ENCODE measurements at places on chromosomes 1 and 21.

DNA sequence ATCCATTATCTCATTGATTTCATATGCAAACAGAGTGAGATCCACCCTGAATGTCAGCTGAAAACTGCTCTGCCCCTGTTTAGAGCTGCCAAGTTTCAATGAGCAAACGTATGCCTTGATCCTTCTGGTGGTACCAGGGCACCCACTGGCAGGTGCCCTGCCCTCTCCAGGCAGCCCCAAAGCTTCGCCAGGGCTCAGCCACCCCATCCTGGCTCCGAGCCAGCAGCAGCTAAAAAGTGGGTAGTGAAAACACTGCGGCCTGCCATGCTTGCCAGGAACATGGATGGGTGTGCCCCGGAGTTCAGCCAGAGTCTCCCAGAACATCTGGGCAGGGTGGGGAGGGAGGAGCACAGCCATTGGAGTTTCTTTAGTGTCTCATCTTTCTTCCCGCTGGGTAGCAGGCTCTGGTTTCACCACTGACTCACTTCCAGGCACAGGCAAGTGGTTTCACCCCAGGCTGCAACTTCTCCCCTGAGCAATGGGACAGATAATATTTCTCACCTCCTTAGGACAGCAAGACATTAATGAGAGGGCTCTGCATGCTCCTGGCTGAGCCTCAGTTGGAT lies 8.1 kb upstream of the LMX1A start:
- DNase-seq, result no peak

- peak; percentile 57 for DNase-seq
These were observed 1.4 kb downstream of the LDLRAD1 start for GRCh38 chr1:54016343-54017282.

DNA sequence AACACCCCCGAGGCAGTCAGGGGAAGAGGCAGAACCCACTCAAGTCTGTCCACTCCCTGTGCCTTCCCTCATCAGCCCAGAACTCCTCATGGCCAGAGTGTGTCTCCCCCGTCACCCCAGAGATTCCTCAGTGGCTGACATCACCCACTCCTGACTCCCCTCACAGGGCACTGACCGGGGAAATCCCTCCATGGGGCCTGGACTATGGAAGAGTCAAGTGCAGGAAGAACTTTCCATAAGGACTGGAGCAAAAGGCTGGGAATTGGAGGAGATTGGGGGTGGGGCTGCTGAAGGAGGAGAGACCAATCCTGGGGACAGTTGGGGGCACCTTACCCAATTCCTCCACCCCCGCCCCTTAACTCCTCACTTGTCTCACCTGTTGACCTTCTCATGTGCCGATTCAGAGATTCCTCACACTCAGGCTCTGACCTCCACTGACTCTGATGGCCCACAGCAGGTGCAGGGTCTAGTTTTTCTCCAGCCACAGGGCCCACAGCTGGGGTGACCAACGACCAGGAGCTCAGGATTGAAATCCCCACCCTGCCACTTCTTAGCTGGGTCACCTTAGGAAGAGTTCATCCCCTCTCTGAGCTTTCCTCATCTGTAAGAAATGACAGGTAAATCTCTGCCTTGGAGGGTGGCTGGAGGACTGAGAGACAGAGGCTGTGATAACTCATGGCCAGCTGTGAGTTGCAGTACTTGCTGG lies 481 bp upstream of the EXTL1 start:
- no peak for DNase-seq

- DNase-seq, result no peak
These were observed 972.2 kb downstream of the TTLL7 start for GRCh38 chr1:83026745-83027144.

- no peak for DNase-seq
These were observed 4.9 kb downstream of the PRCC start for GRCh38 chr1:156772222-156772621.
